ENCODE measurements at places on chromosomes 3 and 15.

DNA sequence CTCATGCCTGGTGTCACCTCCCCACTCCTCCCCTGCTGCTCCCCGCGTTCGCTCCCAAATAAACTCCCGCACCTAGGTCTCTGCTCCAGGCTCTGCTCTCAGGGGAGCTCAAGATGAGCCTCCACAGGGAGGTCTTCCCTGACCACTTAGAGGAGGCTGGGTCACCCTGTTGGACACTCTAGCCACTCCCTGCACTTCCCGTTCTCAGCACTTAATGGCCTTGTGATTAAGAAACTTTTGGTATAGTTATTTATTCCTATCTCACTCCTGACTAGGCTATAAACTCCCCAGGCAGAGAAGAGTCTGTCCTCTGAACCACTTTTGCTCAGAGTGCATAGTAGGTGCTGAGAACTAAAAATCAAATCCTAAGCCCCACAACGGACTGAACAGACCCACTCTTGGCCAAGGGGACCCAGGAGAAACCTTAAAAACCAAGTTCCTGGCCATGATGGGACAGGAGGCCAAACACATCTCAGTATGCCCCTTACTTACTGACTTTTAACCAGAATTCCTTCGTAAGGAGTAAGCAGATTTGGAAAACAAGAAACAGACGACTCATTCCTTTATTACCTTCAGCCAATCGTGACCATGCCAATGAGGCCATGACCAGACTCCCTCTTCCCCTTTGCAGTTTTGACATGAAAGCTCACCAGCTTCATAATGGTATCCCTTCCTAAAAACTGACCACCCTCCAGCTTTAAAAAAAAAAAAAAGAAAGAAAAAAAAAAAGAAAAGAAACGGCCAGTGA is 69.0 kb upstream of the HRH1 start:
- no peak for DNase-seq

GRCh38 chr3:112889357-112889756 is 42.7 kb upstream of the CD200R1L start:
- no peak for DNase-seq

DNA sequence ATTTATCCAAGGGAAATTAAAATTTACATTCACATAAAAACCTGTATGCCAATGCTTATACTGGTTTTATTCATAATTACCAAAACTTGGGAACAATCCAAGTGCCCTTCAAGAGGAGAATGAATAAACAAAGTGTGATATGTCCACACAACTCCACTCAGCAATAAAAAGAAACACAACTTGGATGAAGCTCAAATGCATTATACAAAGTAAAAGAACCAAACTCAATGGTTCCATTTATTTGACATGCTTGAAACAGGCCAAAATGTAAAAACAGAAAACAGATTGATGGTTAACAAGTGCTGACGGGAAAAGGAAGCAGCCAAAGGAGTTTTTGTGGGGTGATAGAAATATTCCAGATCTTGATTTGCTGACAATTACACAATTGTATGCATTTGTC is 23.5 kb downstream of the OCA2 start:
- no peak for DNase-seq

DNA sequence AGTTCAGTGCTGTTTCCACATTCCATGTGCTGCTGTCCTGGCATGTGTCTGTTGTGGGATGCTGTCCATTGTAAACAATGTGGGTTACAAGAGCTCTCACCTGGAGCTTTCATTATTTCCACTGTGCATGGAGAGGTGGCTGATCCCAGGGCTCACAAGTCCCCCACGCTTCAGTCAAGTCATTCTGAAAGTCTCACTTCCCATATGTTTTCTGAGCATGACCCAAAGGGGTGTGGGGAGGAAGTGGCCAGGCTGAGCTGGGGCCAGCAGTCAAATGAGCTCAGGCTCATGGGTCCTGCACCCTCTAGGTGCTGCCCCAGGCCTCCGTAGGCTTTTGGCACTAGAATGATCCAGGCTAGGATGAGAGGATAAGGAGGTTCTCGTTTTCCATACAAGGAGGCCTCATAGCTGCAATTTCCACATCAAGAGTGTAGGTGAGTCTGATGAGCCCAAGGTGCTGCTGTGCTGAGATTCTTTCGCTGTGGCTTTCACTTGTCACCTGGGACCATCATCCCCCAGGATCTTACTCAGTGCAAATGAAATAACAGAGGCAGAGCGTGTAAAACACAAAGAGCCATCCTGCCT is 22.0 kb downstream of the STARD5 start:
- no peak for DNase-seq

- no peak for DNase-seq
These were observed 160.5 kb downstream of the ANO10 start for GRCh38 chr3:43461345-43461744.

- DNase-seq = no peak
These were observed 498.6 kb downstream of the ZPLD1 start for GRCh38 chr3:102933377-102933776.

DNA sequence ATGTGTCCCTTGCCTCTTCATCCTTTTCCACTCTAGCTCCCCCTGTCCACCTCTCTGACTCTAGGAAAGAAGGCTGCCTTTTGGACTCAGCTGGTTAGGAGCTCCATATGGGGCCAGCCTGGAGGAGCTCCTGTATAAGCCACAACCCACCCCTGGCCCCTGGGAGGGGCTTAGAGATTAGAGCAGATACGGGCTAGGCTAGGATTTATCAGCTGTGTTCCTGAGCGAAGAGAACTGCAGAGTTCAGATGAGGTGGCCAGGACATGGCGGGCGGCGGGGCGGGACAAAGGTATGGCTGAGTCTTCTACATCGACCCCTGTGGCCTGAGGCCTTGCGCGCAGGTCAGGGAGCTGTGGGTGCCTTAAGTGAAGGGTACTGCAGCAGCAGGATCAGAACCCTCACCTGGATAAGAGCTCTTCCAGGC is 7.9 kb downstream of the NBEAL2 start:
- DNase-seq = no peak

DNA sequence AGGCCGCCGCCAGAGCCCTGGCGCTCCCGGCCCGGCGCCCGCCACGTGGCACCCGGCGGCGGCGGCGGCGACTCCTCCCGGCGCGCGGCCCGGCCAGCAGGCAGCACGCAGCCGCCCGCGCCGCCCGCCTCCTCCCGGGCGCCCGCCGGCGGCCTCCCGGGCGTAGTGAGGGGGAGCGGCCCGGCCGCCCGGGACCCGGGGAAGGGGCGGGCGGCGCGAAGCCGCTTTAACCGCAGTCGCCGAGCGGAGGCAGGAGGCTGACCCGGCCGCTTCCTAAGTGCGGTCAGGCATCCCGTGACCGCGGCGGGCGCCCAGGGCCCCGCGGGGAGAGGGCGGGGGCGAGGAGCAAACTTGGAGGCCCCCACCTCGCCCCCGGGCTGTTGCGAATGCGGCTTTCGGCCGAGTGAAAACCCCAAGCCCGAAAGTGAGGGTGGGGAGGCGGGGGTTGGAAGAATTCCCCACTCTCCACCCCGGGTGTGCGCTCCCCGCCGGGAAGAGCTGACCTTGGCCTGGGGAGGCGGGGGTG is 1.7 kb upstream of the HES1 start:
- peak; percentile 66 for DNase-seq

- no peak for DNase-seq
These were observed 64.7 kb downstream of the ADAMTS9 start for GRCh38 chr3:64623125-64623524.
